WTC11 (cell line): ENCODE measurements at places on chromosomes 11 and 22.

- no peak for DNase-seq
These were observed 28.8 kb downstream of the PLAAT5 start for GRCh38 chr11:63462137-63462536.

DNA sequence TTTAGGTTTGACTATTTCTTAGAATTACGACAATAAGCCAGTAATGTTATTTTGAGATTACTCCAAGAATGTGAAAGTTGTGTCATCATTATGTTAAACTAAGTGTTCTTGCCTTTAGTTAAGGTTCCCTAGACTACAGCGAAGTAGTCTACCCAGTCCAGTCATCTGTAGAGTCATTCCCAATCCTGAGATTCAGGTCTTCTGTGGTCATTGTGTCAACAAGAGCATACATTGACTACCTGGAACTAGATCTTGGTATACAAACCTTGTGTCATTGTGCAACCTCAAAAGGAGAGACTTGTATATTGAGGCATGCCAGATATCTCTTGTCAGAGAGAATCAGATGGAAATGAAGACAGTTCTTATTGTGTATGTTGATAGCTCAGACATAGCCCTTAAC lies 115.9 kb downstream of the ATM start:
- DNase-seq: no peak

DNA sequence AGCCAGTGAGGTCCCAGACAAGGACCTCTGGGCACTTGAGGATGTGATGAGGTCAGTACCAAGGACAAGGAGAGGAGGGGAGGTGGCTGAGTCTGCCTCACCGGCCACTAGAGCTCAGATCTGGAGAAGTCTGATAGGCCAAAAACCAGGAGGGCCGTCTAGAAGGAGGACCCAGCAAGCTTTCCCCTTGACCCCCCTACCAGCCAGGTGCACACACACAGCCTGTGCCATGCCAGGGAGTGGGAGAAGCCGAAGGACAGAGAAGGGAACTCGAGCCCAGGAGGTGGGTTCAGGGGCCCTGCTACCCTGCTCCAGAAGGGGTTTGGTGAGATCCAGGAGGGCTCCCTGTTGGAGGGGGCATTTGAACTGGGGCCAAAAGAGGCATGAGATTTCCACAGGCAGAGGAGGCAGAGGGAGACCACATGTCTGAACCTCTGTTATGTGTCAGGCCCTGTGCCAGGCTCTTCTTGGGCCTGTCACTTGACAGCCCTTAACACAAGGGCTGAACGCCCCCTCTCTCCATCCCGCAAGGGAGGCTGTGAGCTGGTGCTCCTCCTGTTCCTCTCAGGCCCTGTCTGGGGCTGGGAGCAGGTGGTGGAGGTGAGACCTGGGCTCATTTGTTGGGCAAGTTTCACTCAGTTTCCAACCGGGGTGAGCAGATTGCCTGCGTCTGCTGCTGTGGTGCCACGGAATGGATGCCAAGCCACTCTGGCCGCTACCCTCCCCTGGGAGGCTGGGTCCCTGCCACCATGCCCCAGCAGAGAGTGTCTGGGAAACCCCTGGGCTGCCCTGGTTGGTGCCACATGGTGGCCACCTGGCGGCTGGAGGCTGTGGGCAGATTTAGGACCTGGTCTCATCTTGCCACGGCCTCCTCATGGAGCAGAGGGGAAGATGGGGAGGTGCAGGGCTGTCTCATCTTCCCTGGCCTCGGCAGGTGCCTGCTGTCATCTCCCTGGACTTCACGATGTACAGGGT lies 65.2 kb downstream of the MPPED1 start:
- DNase-seq: no peak

DNA sequence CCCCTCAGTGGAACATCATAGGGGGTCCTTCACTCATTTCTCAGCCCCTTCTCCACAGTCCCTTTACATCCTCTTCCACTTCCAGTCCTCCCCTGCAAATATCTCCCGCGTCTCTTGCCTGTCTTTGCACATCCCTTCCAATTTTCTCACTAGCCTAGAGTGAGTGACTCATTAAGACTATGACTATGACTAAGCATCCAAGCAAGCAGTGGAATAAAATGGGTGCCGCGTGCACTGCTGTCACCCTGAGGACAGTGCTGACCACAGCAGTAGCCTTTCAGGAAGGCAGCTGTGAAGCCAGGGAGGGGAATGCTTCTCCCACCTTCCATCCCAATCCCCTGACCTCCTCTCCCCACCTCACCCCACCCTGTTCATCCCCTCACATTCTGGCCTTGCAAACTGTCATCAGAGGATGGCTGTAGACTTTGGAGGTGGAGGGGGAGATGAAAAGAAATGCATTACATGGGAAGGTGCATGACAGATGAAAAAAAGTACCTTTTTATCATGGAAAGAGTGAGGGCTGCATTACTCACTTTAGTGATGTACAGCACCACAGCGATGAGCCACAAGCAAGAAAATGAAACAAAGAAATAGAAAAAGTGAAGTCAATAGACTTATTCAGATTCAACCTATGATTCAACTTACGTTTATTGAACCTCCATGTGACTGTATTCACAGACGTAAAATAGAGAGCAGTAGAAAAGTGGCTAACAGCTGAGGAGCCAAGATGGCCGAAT lies 948.2 kb downstream of the NTM start:
- DNase-seq: no peak

DNA sequence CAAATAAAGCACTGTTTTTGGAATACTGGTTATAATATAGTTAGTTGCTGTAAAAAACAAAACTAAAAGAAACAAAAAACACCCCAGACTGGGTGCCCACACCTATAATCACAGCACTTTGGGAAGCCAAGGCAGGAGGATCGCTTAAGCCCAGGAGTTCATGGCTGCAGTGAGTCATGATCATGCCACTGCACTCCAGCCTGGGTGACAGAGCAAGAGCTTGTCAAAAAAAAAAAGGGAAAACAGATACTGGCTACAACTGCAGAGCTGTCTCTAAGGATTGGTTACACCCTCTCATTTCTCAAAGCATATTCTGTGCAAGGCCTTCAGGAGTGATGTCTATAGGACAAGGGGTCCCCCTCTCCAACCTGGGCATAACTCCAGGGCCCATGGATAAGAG lies 14.6 kb upstream of the STK33 start:
- no peak for DNase-seq
